Naive B cell (primary cell): ENCODE measurements at places on chromosomes 5 and 9. TPM values are rescaled to one million over a fixed set of nuclear protein-coding genes. Genes with fewer than 3 reads are reported as not detected.
A peak's percentile ranks its signal among the peaks of the same experiment; 100 is the strongest.

- no peak for DNase-seq
- no peaks in the 10 kb centered on the region for H3K27me3 ChIP-seq
- no peaks in the 10 kb centered on the region for H3K36me3 ChIP-seq
- peak overlapping the region; percentile 86 for H3K4me3 ChIP-seq
Observed at GRCh38 chr9:133788819-133789717, 50.9 kb upstream of the SARDH start.

The HSPA4 gene
- 102 TPM for polyA plus RNA-seq

The SOWAHA gene
- not detected for polyA plus RNA-seq

The LHX6 gene
- polyA plus RNA-seq, result not detected

The SLC34A3 gene
- not detected for polyA plus RNA-seq
